Upper lobe of left lung (tissue), 6 donors: ENCODE measurements at places on chromosomes 16 and 17. TPM values are rescaled to one million over a fixed set of nuclear protein-coding genes. Genes with fewer than 3 reads are reported as not detected.

- no peak for DNase-seq
These were observed 29.8 kb upstream of the C1QL1 start for GRCh38 chr17:44997733-44998520.

DNA sequence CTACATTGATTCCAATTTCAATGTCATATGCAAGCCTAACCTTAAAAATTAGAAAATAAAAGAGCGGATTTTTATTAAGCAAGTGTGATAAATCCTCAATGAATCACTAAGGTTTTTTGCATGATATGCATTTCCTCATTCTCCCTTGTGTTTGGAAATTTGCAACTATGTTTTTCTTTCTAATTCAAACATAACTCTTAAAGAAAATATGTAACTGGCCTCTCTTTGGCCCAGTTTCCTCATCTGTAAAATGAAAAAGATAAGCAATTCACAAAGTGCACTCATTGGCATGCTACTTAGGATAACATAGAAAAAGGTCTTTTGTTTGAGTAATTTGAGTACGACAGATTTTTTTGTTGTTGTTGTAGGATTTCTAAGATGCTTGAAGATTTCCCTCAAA is 295.5 kb downstream of the CDH11 start:
- no peak for DNase-seq

- DNase-seq: peak; percentile 74
These were observed 9.6 kb upstream of the EIF1 start for GRCh38 chr17:41678907-41679739.

DNA sequence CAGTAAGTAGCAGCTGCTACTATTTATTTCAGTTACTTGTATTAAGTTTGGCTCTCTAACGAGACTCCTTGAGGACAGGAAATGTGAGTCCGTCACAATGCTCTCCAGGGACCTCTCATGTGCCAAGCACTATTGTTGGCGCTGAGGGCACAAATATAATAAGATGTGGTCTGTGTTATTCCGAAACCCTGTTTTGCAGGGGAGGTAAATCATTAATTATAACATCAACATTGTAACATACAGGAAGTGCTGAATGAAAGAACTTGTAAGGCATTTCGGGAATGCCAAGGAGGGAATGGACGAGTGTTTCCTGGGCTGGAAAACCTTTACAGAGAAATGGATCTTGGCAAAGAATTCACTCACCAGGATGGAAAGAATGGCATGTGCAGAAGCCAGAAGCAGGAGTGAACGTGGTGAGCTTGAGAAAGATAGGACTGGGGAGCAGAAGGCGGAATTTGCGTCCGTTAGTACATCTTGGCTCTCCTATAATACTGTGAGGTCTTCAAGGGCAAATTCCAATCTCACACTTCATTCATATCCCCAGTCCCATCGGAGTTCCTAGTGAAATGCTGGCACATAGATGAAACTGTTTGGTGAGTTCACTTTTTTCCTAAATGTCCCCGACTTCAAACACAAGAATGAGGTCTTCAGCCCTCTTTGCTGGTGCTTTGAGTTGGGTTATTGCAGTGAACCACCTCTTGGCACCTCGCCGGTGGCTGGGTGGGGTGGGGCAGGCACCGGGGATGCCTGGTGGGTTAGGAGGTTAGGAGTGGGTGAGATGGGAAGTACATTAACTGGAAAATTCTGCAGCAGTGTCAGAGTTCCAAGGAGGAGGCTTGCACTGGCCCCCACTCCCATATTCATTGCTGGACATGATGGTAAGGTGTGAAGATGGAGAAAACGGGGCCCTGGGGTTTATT is 11.5 kb downstream of the TAC4 start:
- peak; percentile 73 for DNase-seq

DNA sequence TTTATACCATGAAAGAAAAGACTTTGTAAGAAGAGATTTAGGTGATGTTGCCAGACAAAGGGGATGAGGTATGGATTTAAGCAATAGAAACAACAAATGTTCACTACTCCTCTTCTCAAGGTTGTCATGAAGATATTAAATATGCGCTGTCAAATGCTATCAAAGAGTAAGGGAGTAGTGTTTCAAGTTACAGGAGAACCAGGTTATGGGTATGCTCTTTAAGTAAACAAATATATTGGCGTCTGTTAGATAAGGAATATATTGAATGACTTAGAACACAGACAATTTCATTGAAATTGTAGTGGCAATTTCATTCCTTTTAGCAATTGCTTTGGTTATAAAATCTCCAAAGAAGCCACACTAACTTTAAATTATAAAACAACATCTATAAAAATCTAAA is 229.0 kb downstream of the FTO start:
- no peak for DNase-seq

The TNFSF13 gene
- total RNA-seq: 226 TPM
